ENCODE measurements at places on chromosomes 1 and 21.

GRCh38 chr1:175399795-175400194, 207.2 kb upstream of the KIAA0040 start:
- DNase-seq: no peak

GRCh38 chr1:90782046-90782445, 64.9 kb upstream of the BARHL2 start:
- DNase-seq: no peak

DNA sequence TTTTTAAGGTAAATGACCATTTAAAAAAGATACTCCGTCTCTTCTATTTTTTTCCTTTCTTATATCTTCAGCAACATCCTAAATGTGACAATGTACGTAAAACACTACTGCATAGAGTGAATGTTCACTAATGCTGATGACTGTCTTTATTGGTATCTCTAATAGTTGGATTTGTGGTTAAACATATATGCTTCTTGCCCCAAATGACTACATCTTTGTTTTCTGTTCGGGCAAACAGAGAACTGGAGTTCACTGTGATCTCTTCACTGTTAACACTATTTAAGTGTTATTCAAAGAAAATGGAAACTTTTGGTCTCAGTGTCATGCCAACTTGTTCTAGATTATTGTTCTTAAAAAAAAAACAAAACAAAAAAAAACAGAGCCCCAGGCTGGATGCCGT, 109.4 kb downstream of the KIF26B start:
- no peak for DNase-seq

- DNase-seq: no peak
Measured at GRCh38 chr1:187718527-187718926, 889.8 kb downstream of the PLA2G4A start.

GRCh38 chr1:89974256-89974655, 20.7 kb upstream of the ZNF326 start:
- DNase-seq: no peak

- peak; percentile 18 for DNase-seq
Measured at GRCh38 chr1:212606395-212607205, 2.0 kb upstream of the ATF3 start.

- no peak for DNase-seq
Measured at GRCh38 chr1:75980972-75981897, 49.0 kb upstream of the ASB17 start.

DNA sequence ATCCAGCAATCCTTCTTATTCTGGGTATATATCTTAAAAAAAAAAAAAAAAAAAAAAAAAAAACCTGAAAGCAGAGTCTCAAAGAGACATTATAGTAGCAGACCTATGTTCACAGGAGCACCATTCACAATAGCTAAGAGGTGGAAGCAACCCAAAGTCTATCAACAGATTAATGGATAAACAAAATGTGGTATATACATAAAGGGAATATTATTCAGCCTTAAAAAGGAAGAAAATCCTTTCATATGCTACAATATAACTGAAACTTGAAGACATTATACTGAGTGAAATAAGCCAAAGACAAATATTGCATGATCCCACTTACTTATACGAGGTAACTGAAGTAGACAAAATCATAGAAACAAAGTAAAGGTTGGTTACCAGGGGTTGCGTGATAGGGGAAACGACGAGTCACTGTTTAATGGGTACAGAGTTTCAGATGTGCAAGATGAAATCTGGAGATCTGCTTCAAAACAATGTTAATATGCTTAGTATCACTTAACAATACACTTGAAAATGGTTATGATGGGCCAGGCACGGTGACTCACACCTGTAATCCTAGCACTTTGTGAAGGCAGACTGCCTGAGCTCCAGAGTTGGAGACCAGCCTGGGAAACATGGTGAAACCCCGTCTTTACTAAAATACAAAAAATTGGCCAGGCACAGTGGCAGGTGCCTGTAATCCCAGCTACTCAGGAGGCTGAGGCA, 29.5 kb downstream of the PIK3R3 start:
- no peak for DNase-seq

DNA sequence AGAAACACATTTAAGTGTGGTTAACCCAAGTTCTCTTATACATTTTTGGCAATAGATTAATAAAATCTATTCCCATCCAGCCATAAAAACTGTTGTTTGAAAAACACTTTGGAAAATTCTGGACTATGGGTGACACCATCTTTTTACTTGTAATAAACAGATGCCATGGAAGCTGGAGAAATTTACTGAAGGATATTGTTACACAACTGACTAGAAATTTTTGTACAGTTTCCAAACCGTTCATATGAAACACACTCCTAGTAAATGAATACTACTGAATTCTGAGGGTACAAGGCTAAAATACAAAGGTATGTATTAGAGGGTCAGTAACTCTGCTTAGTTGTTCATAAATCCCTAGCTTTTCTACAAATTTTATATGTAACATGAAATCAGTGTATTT, 48.7 kb downstream of the TRIM33 start:
- no peak for DNase-seq

GRCh38 chr1:247294282-247294681, 37.4 kb downstream of the ZNF496 start:
- DNase-seq: no peak

DNA sequence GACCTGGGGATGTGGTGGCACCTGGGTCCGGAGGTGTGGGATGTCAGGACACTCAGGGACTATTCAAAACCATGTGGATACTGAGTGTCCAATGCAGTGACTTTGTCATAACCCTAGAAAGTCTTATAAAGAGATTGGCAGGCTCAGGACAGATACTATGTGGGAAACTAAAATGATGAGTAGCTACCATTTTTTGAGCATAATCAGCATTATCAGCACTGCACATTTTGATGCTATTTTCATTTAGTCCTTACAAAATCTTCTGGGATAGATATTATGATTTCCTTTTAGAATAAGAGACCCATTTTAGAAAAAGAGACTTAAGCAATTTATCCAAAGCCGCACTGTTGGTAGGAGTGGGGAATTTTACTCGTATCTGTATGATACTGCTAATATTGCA, 93.4 kb downstream of the DNM3 start:
- DNase-seq: no peak

- no peak for DNase-seq
Measured at GRCh38 chr1:189567890-189568289, 909.8 kb downstream of the BRINP3 start.
